Tongue (tissue), 3 donors: ENCODE measurements at places on chromosomes 7 and 10. TPM values are rescaled to one million over a fixed set of nuclear protein-coding genes. Genes with fewer than 3 reads are reported as not detected.

DNA sequence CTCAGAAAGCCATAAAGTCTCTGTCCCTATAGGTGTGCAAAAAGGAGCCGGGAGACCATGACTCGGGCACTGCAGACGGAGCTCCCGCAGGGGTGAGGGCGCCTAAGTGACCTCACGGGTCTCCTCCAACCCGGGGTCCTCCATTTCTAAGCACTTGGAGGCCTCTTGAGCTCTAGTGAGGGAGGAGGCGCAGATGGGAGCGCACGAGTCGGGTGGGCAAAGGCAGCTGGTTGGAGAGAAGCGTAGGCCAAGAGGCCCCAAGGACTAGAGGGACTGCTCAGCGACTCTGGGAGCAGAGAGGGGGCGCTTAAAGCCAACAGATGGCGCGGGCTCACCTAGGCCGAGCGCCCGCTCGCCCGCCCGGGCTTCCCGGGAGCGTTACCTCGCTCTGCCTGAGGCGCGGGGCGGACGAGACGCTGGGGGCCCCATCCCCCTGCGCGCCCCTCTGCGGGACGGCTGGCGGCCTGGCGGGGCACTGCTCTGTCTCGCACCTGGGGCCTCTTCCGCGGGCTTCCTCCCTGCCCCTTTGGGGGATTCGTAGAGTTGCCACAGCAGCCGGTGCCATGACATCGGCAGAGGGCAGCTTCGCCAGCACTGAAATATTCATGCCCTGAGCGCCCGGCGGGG, 523 bp upstream of the CDH23 start:
- DNase-seq = peak; percentile 89

Gene LEP
- total RNA-seq = not detected

- no peak for DNase-seq
These were observed 4.5 kb upstream of the LRRC18 start for GRCh38 chr10:48944171-48944570.

GRCh38 chr10:29849126-29849833, 210.1 kb downstream of the JCAD start:
- DNase-seq = peak; percentile 81

DNA sequence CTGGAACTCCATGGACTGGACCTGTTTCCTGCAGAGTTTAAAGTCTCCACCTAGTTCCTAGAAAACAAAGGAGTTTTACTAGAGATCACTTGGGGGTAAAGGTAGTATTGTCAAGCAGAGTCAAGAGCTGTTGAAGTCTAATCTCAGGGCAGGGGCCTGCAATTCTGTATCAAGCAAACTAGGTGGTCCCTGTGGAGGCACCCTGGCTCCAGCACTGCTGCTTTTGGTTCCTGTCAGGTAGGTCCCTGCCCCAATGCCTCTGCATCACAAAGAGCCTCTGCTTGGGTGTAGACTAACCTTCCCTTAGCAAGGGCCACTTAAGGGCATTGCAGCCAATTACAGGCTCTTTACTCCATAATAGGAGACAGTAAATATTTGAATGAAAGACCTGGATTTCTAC, 22.5 kb downstream of the ZSCAN25 start:
- DNase-seq = no peak

- peak; percentile 81 for DNase-seq
These were observed 25.6 kb downstream of the ADRA2A start for GRCh38 chr10:111102359-111102837.

DNA sequence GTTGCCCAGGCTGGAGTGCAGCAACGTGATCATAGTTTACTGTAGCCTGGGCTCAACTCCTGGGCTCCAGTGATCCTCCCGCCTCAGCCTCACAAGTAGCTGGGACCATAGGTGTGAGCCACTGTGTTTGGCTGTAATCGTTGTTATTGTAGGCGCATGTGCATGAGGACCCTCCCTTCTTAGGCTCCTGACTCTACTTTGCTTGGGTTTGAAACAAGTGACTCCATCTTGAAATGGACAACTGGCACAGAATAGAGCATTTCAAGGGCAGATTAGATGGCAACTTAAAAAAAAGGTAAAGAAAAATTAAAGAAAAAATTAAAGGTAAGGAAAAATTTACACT, 15.4 kb upstream of the GIMAP8 start:
- no peak for DNase-seq

GRCh38 chr10:3570131-3570729, 214.8 kb downstream of the KLF6 start:
- peak; percentile 54 for DNase-seq

- DNase-seq = no peak
These were observed 109.9 kb downstream of the SLC25A13 start for GRCh38 chr7:96211954-96212353.

Gene SPDYE1
- total RNA-seq = not detected

Gene LBX1
- total RNA-seq = 5.6 TPM

Gene PNLIP
- 1.8 TPM for total RNA-seq

Gene HPSE2
- total RNA-seq = 18.3 TPM

GRCh38 chr7:40604601-40605438, 470.0 kb downstream of the SUGCT start:
- DNase-seq = peak; percentile 68

- DNase-seq = no peak
These were observed 66.2 kb downstream of the WDR37 start for GRCh38 chr10:1122349-1122748.

DNA sequence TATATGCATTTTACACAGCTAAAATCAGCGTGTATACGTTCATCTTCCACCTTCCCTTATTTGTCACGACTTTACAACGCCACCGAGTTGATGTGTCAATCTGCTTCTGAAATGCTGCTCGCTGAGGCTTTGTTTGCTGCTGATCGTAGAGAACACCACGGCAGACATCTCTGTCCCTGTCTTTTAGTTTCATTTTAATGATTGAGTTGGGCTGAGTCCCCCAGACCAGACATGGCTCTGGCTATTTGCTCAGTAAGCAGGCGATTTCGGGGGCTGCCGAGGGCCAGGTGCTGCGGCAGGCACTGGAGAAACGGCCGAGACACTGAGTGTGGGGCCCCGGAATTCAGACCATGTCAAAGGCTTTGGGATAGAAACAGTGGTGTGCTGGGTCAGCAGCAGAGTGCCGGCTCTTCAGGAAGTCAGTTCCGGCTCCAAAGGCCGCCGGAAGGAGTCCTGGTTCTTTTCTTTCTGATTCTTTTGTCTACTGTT, 5.0 kb downstream of the LRRC27 start:
- no peak for DNase-seq

DNA sequence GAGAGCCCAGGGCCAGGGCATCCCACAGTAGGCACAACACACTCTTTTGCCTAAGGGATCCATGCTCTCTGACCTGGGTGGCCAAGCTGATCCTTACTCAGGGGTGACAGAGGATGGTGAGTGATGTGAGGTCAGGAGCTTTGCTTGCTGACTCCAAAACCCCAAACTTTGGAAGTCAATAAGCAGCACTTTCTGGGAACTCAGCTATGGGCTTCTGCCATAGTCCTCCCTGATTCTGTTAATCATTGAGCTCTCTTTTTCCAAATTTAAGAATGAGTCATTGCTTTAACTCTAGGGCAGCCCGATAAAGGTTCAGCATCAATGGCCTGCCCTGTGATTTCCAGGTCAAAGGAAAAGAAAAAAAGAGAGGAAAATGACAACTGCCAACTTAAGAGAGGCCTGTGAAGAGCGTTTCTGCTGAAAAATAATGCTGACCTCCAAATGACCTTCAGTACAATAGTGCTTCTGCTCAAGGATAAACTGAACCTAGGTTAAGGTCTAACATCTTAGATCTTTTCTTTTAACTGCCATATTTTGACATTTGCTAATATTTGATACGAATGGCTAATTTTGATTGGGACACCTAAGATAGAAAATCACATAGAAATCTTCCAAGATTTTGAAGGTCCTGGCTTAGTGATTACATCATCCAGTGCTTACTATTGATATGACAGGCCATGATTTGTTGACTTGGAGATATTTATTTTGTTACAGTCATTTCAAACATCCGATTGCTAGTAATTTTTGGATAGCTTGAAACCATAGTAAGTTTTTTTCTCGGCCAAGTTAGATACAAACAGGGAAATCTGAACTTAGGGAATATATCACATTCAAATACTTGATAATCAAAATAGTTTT, 20.8 kb upstream of the RELN start:
- no peak for DNase-seq

DNA sequence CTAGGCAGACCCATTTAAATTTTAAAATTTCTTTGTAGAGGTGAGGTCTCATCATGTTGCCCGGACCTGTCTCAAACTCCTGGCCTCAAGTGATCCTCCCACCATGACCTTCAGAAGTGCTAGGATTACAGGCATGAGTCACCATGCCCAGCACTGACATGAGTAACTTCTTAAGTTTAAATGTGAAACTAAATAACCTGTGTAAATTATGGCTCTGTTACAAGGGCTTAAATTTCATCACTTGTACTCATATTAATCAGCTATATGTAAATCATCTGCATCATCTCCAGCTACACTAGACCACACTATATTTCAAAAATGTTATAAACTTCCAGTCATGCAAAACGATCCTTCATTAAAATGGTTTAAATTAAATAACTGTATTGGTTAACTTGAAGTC, 56.1 kb downstream of the ATAD1 start:
- DNase-seq = no peak

Gene ZNF273
- total RNA-seq = 7.4 TPM

DNA sequence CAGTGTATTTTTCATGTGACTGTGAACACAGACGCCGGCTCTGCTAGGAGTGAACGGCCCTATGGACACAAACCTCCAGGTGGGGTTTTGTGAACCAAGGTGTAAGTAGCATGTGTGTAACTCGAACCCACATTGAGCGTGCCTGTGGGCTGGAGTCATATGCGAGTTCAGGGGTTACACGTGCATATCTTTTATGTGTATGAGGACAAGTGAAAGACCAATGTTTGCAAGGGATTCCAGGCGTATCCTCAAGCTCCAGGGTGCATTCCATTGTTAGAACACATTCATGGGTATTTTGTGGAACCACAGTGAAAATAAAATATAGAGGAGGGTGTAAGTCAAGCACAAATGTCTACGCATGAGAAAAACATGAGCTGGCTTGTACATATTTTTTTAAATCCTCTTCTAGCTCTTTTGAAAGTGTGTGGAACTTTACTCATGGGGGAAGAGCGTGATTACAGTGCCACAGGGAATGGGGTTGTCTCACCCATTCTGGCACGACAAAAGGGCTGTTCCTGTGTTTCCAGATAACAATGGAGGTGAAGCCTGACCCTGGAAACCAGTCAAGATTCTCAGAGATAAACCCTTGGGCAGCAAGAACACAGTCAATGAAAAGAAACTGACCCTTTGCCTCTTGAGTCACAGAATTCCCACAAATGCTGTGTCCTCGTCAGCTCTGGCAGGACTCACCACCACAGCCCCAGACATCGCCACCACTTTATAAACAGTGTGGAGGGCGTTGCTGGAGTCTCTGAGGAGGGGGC, 37.0 kb upstream of the GOT1 start:
- DNase-seq = peak; percentile 22

Gene KCND2
- total RNA-seq = 1.3 TPM

Gene PTF1A
- total RNA-seq = not detected

DNA sequence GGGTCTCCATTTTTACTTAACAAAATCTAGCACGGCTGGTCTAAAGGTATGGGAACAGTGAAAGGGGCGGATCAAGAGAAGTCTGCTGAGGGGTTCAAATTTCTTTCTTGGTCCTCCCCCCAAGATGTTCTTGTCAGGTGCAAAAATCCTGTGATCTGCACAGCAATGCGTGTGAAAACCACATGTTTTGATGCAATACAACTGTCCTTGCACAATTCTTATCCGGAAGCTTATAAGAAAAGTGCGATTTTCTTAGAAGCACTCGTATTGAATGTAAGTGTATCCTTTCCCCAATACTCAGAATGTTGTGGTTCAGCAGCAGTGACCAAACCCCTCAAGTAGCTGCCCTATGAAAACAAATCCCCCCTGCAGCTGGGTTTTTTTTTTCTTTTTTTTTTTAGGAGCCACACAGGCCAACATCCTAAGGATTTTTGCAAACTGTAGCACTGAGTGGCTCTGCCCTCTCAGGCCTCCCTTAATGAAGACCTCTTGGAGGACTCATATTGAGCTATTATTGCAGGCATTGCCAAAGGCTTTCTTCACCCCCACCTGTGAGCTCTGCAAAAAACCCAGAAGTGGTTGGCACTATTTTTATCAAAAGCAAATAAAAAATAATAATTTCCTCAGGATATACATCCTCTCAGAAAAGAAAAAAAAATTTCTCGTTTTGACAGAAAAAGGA, 151.9 kb upstream of the ITGB1 start:
- DNase-seq = no peak

- no peak for DNase-seq
These were observed 67.7 kb upstream of the JCAD start for GRCh38 chr10:30127120-30127541.

- no peak for DNase-seq
These were observed 4.1 kb upstream of the CHN2 start for GRCh38 chr7:29190349-29191045.

Gene UNCX
- not detected for total RNA-seq

DNA sequence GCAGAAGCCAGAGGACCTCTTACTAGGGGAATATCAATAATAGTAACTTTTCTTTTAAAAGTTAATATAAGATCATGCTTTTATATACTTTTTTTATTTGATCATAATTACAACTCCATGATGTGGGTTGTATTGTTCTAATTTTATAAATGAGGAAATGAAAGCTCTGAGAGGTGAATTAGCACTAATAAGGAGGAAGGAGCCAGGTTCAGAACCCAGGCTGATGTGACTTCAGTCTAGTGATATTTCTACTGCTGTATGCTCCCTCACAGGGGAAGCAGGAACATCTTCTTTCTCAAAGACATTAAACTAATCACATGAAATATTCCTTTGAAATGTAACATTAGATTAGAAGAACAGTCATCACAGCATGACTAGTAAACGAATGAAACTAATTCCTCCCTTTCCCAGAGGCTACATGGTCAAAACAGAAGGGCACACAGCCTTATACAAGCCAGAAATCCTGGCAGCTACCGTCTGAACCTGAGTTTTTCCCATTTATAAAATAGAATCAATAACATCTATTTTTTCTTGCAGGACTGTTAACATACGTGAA, 81.4 kb upstream of the GJD4 start:
- no peak for DNase-seq

DNA sequence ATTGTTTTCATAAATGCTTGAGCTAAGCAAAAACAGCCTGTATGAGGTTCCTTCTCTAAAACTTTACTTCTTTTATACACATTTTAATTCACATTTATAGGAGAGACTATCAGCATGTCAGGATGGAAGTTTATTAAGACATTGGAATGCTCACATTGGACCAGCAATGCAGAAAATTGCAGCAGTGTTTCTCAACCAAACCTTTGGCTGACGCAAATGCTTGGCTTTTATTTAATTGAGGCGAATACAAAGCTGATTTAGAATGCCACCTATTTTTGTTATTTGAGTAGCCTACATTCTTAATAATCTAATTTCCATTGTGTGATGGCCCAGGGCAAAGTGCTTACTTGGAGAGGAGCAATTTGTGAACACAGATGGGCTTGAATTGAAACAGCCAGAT, 283.2 kb downstream of the ARL4A start:
- DNase-seq = no peak

DNA sequence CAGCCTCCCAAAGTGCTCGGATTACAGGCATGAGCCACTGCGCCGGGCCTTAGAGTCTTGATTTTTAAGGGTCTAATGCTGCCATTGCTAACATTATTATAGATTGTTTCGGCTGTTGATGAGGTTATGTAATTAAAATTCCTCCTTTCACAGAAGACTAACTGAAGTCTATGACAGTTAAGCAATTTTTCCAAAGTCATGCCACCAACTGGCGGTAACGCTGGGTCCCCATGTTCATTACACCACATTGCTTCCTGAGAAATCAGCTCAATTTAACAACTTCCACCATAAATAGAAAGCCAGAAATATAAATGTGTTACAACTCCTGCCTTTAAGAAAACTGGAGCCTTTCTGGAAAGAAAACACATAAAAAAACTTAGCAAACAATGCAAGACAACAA, 3.5 kb downstream of the ERLIN1 start:
- no peak for DNase-seq

Gene SHH
- 1.3 TPM for total RNA-seq

Gene MEST
- 951 TPM for total RNA-seq
